ENCODE measurements at places on chromosomes 4 and X.

DNA sequence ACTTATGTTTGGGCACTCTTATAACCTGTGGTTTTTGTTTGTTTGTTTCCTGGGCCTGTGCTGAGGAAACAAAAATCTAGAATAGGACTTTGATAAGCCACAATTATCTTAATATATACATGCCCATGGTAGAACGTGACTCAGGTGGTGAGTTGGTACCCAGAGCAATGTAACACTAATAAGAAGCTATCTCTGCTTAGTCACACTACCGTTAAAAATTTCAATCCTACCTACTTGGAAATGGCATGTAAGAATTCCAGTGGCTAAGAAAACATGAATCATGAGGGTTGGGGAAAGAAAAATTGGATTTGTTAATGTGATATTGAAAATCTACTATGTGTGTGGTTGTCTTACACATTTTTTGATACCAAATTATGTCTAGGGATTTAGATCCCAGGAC is 30.5 kb upstream of the ADGRG2 start:
- DNase-seq: no peak

GRCh38 chrX:130025256-130025655 is 42.8 kb downstream of the BCORL1 start:
- DNase-seq: no peak

DNA sequence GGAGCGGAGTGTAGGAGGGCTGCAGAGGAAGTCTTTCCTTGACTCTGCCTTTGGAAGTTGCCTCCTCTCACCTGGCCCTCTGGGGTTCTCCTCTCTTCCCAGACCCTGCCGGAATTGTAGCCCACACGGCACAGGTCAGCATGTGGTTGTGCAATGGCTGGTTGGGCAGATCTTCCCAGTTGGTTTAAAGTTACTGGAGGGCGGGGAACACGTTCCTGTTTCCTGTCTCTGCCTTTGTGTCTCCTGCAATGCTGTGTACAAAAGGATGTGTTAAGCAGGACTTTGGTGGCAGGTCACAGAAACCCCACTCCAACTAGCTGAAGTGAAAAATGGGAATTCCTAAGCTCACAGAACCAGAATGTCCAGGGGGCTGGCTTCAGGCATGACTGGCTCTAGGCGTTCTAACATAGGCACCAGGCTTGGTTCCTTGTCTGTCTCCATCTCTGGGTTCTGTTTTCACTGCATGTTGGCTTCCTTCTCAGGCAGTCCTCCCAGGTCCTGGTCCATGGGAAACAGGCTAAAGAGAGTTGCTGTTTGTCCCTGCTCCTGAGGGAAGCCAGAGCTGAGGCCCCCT is 19.9 kb downstream of the SORCS2 start:
- DNase-seq: no peak

GRCh38 chr4:8732092-8732491 is 139.5 kb downstream of the CPZ start:
- no peak for DNase-seq
